ENCODE measurements at places on chromosomes 3 and 15.

DNA sequence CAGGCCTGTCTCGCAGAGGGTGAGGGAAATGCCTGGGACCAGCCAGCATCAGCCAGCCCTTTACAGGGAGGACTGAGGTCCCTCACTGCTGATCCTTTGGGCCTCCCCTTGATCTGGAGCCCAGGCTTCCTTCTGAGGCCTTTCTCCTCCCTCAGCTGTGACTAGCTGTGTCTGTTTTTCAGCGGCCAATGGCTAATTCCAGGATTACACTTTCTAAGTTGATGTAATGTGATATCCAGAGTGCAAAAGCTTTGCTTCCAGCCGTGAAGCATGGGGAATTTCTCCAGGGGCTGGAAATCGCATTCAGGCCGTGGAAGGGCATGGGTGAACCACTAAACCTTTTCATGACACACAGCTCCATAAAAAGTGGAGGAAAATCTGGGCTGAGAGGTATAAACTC is 157.6 kb downstream of the SHQ1 start:
- no peak for DNase-seq

DNA sequence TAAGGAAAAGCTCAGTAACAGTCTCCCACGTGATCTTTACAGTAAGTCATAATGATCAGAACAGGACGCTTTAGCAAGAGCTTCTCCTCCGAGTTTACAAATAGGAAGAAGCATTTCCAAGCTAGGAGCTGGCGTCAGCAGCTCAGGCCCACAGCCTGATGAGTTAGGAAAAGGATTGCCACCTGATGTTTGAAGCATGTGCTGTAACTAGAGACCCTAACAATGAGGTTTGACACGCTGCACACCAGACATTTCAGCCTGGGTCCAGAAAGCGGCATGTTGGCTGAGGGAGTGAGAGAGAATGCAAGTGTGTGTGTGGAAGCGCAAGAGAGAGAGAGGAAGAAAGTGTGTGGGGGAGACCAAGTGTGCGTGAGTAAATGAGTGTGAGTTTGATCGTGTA is 47.3 kb downstream of the TLE3 start:
- no peak for DNase-seq

DNA sequence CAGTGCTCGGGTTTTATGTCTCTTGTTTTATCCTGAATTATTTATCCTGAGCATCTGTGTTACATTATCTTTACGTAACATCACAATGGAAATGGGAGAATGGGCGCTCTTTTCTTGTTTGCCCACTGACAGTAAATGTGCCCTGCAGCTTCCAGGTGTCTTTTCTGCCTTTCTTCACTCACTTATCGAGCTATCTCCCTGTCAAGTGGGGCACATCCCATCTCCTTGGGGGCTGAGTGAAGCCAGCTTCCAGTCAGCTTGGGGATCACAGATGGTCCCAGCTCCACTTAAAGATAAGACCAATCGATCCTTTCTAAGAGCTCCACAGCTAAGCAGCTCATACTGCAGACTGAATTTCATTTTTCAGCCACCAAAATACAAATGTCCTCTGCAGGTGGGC is 125.8 kb downstream of the KBTBD8 start:
- no peak for DNase-seq

DNA sequence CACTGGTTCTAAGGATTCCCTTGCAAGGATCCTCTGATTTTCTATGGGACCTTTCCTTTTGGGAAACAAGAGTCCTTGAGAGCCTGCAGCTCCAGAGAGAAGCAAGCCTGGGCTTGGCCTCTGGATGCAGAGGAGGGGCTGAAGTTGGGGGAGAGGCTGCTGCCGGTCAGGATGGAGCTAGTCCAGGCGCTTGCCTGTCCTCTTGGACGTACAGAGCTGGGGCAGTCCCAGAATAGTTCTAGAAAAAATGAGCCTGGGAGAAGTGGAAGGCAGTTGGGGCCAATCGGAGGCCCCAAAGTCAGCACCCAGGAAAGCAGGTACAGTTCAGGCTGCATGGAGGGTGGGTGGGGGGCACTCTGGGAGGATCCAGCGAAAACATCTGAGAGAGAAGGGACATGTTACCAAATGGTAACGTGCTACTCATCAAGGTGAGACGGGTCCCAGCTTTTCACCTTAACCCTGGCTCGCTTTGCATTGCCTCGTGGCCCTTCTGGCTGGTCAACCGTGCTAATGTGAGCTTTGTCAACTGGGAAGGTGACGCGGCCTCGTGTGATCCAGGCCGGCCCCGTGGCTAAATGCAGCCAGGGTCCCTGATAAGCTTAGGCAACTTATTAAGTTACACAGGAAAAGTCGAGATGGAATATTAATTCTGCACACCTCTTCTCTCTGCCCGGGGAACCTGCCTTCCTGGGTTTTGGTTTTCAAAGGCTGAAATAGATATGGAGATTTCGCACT is 38.7 kb upstream of the MAGEF1 start:
- no peak for DNase-seq

Measured in trophoblast cell (in vitro differentiated cells and primary cell).